ENCODE measurements at places on chromosomes 16 and 17.
A peak's percentile ranks its signal among the peaks of the same experiment; 100 is the strongest.

- DNase-seq: no peak
Observed at GRCh38 chr16:50888486-50889261, 146.8 kb downstream of the CYLD start.

- no peak for DNase-seq
Observed at GRCh38 chr16:71289732-71290062, 495 bp upstream of the CMTR2 start.

GRCh38 chr17:70169709-70170597, 621 bp downstream of the KCNJ2 start:
- no peak for DNase-seq

DNA sequence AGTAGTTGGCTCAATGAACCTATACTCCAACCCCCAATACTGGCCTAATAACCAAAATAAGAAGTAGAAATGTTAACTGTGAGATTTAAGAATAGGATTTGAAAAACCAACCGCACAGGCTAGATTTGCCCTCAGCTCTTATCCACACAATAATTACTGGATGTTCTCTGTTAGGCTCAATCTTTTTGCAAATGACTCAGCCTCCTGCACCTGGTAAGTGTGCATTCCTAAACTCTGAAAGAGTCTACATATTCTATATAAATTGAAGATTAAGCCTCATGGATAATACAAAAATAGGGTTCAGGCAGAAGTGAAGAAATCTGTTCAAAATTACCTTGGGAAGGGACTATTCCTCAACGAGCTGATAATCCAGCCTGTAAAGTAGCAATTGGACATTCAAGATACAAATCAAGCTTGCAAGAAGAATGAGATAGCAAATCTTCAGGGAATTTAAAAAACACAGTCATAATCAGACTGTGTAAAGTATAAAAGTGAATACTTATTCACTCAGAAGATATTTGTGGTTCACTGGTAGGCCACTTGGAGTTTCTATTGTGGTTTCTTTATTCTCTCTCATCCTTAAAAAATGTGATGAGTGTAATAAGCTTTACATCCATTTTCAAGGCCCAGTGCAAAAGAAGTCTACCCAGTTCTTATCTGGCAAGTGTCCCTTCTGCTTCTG, 931.9 kb upstream of the SOX9 start:
- no peak for DNase-seq

DNA sequence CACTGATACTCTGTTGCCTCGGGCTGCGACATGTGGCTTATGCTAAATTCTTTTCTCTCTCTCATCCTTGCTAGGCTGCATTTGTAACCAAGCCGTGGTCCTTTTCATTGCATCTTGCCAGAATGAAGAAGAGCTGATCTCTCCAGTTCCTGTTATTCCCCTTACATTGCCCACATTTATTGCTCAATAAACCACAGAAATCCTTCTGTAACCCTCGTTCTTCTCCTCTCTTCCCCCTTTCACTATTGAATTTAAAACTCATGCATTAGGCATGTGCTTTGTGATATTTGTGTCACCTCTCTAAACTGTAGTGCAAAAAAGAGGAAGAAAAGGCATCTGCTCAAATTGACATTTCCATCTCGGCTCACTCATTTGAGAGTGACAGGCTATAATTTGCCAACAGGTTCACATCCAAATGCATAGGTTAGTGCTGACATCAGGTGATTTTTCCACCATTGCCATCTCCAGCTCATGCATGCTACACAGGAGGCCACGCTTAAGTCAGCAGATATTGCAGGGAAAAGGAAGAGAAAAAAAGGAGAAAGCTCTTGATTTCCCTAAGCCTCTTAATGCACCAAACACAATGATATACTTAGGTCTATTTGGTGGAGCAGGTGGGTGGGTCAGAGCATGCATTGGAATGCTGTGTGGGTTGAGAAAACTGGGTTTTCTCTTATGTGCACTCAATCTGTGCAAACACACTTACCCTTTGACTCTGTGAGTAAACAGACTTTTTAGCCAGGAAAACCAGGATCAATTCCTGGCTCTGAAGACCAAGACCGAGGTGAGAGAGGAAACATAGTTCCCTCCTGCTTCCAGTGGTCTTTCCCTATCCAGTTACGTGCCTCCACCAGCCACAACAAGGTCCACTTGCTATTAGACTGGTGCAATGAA, 642.7 kb downstream of the HS3ST4 start:
- no peak for DNase-seq

- no peak for DNase-seq
Observed at GRCh38 chr17:55161935-55162555, 102.7 kb upstream of the HLF start.

GRCh38 chr17:63741143-63741407, 524 bp downstream of the STRADA start:
- DNase-seq: no peak

GRCh38 chr16:67847064-67847861, at the start of gene CENPT:
Gene CENPT (minus strand): TSS chr16:67847693. CDS start chr16:67833859, 13,834 bp downstream.
- no peak for DNase-seq

GRCh38 chr17:14745541-14745940, 444.7 kb downstream of the HS3ST3B1 start:
- DNase-seq: no peak

- DNase-seq: peak; percentile 37
Observed at GRCh38 chr16:1959269-1960039, at the start of gene NDUFB10. Gene NDUFB10 (plus strand): TSS chr16:1959538. CDS start chr16:1959625, 87 bp downstream.

DNA sequence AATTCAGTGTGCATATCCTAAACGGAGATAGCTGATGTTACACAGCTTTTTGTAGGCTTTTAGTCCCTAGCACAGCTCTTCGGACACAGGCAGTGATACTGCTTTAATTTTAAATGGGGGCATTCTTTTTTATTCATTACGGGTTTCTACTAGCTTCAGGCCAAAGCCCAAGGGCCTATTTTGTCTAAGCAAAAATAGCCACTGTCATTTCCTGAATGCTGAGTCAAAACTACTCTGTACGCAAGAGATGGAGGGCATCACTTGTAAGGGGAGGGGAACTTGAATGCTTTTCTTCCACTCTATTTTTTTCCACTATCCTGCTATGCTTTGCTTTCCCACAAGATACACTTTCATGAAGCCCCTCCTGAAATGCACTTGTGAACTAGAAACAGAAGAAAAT, 360.7 kb downstream of the PMP22 start:
- DNase-seq: no peak

GRCh38 chr17:76027159-76027839, at the start of gene EVPL:
Gene EVPL (minus strand): TSS chr17:76027306. CDS start chr17:76027198, 108 bp downstream.
- no peak for DNase-seq

DNA sequence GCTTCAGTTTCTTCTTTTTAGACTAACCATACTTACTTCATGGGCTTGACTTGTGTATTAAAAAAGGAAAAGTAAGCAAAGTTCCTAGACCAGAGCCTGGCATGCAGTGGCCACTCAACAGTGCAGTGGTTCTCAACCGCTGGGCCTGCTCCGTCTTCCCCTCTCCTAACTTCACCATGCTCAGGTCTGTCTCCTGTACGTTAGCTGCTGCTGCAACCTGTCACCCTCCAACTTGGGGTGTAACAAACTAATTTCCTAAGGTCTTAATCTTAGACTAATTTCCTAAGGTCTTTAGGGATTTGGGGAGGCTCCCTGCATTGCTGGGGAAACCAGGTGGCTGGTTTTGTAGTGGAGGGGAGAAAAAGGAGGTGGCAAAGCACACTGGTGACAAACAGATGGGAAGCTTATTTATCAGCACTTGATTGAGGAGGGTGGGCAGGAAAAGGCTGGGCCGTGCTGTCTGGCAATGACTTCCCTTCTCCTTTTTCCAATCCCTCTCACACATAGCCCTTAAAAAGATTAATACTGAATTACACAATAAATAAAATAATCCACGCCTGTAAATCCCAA, 2.2 kb upstream of the ARL4D start:
- DNase-seq: no peak

DNA sequence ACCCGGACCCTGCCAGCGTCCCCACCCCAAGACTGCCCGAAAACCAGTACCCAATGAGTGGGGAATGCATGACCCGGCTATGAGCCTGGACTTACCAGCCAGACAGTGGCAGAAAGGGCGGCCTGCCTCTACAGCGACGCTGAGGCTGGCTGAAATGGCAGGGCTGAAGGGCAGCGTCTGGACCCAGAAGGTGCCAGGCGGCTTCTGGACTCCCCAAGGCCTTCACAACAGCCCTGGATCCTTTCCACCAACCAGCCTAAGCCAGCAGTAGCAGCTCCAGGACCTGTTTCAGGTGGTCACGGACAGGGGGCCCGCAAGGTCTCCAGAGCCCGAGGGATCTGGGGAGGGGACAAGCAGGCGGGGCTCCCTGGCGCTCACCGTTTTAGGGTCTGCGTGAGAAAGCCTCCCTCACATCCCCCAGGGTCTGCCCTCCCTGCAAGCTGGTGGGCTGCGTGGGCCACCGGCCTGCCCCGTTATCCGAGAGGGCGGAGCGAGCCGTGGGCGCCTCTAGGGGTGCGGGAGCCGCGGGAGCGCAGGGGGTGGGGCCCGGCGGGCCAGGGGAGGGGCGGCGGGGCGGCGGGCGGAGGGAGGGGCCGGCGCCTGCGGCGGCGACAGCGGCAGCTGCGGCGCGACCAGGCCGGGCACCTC, at the start of gene RIPOR1:
Gene RIPOR1, plus strand, starts transcription at position 608 of the 648 bp plus-strand sequence. CDS start 9,618 bp downstream, outside the sequence.
- DNase-seq: no peak

DNA sequence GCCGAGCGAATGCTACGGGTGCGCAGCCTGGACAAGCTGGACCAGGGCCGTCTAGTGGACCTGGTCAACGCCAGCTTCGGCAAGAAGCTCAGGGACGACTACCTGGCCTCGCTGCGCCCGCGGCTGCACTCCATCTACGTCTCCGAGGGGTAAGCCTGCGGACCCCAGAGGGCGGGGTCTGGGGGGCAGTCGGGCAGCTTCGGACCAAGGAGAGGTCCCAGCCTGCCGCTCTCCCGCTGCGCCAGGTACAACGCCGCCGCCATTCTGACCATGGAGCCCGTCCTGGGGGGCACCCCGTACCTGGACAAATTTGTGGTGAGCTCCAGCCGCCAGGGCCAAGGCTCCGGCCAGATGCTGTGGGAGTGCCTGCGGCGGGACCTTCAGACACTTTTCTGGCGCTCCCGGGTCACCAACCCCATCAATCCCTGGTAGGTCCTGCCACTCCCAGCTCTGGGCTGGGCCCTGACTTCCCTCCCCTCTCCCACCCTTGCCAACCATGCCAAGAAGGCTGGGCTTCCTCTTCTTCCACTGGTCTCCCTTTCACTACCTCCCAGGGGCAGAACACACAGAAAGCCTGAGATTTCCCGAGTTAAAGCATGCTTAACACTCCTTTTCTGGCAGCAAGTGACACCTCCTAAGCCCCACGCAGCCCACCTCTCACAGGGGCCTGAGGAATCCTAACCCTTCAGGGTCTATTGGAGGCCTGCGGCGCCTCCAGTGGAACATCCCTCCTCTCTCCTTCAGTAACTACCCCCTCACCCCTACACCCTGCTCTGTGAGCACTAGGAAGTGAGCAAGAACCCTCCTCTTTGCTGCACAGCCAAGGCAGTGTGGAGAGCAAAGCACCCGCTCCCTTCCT, 3.2 kb downstream of the NAGS start:
- DNase-seq: no peak

DNA sequence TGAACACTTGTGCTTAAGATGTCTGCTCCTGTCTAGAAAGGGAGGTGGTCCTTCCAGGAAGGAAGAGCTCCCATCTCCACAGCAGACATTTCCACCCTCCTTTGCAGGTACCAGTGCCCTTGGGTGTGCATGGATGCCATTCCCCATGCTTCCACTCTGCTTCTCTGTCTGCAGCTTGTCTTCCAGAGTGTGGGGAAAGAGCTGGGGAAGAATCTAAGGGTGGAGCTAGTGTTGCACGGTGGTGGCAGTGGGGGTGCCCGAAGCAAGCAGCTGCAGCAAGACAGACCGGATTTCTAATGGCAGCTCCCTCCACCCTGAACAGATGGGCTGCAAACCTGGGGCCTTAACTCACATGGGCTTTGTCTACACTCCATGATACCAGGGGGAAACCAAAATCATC, 22.6 kb upstream of the HOXB13 start:
- no peak for DNase-seq

DNA sequence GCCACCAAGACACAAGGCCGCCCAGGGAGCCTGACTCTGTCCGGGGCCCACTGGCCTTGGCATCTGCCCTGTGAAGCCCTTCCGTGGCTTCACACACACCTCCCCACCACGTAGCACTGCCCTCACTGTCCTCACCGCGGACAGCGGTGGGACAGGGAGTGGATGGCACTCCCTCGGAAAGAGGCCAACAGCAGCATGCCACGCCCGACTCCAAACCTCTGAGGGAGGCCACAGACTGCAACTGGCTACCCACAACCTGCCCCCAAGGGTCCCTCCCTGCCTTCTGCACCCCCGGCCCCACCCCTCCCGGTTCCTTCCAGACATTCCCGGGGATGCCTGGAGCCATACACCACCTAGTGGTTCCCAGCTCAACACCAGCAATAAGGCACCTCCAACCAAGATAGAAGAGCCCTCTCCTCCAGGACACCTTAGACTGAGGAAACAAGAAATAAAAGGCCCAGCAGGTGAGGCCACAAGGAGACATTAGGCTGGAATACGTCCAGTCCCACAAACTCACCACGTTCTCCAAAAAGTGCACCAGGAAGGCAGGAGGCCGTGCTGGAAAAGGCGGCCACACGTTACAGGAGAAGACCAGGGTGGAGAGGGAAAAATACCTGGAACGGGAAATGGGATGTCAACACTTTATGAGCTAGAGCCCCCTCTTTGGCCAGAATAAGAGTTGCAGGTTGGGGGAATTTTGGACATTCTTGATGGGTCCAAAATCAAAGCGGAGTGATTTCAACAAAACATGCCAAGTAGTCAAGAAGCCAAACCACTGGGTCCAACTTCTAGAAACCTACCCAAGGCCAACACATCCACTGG, 310.0 kb downstream of the SOX9 start:
- no peak for DNase-seq

DNA sequence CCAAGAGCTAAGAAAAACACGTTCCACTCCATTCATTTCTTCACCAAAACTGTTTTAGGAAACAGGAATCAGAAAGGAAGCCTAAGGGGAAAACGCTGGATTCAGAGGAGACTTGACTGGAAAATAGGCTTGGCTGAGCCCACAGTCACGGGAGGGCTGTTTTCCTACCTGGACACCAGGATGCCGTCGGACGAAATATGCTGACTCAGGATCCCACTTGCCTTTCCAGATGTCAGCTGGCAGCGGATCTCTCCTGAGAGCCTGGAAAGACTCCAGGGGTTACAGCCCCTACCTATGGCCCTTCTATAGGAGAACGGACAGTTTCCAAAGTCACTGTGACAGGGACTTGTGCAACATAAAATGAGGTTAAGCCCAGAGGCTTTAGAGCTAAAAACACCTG, 245.1 kb downstream of the C16orf95 start:
- DNase-seq: no peak

- DNase-seq: no peak
Observed at GRCh38 chr17:31573861-31574260, 182.4 kb downstream of the RAB11FIP4 start.

DNA sequence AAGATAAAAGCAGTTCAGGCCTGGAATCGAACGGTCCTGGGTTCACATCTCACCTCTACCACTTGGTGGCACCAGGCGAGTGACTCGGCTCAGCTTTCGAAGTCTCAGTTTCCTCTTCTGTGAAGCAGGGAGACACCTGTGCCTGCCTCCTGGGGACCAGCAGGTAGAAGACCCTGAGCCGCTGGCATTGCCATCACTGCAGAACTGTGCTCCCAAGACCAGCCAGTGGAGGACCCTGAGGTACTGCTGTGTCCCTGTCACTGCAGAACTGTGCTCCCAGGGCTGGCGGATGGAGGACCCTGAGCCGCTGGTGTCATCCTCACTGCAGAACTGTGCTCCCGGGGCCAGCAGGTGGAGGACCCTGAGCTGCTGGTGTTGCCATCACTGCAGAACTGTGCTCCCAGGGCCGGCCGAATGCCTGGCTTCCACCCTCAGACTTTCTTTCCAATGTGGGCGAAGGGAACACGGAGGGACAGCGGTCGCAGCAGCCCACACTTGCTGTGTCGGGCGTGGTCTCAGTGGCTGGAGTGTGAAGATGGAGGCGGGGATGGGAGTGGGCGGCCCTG, 8.7 kb upstream of the SLC7A5 start:
- DNase-seq: no peak
